ENCODE measurements at places on chromosomes 12 and 14. TPM values are rescaled to one million over a fixed set of nuclear protein-coding genes. Genes with fewer than 3 reads are reported as not detected.

DNA sequence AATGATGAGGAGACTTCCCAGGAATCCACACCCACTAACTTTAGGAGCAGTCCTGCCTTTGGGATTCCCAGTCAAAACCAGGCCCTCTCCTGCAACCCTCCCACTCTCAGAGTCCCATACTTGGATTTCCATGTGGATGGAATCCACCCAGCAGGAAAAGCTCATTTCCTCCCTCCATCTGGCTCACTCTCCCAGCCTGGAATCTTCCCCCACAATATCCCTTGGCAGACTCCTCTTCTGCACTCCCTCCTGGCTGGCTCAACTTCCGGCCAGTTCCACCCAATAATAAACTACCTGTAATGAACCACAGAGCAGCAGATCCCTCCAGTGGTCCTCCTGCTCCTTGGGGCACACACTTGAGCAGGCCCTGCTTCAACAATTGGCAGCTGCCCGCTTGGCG, 102.8 kb upstream of the EGLN3 start:
- DNase-seq = no peak

DNA sequence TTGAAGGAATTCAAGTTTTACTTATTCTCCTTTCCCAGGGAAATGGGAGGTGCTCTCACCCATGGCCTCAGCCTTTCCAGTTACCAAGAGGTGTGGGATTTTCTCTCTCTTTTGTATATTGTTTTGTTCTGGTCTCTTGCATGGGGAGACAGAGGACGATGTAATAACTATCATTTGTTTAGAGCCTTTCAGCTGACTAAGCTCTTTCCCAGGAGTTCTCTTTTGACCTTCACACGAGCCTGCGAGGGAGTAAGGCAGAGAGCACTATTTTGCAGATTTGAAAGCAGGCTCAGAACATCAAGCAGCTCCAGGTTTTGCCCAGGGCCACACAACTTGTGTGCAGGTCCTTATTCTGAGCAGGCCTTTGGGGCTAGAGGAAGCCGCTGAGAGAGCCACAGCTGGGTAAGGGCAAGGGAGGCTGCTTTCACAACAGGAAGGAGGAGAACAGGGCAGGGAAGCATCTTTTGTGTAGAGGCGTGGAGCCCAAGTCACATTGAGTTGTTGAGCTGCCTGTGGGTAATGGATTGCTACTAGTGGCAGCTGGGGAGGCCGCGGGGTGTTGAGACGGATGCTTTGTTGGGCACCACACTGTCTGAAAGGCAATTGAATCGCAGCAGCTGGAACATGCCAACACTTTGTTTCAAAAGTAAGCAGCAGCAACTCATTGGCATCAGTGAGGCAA, 116.2 kb downstream of the PRMT8 start:
- no peak for DNase-seq

The HHIPL1 gene
- 2.5 TPM for total RNA-seq

- no peak for DNase-seq
Observed at GRCh38 chr14:29425705-29426482, 501.8 kb downstream of the PRKD1 start.

The OR2AP1 gene
- total RNA-seq = not detected

Measured in Peyer's patch (tissue), 4 donors.